ENCODE measurements at places on chromosomes 7 and 10. TPM values are rescaled to one million over a fixed set of nuclear protein-coding genes. Genes with fewer than 3 reads are reported as not detected.

The MEIG1 gene
- total RNA-seq: not detected

The LRRC4 gene
- total RNA-seq: not detected

The FRMD4A gene
- 8.8 TPM for total RNA-seq

The RNLS gene
- total RNA-seq: 29.3 TPM

The CRYGN gene
- not detected for total RNA-seq

The UCN3 gene
- total RNA-seq: not detected

The FAM221A gene
- 1.6 TPM for total RNA-seq

The CDHR3 gene
- not detected for total RNA-seq

The ADARB2 gene
- total RNA-seq: not detected

The CLDN4 gene
- not detected for total RNA-seq

The OTUD1 gene
- 3.8 TPM for total RNA-seq

The SPDYE17 gene
- total RNA-seq: not detected

The TUBAL3 gene
- not detected for total RNA-seq

The SHH gene
- not detected for total RNA-seq

The HOXA3 gene
- total RNA-seq: not detected

The LRRN3 gene
- not detected for total RNA-seq

The ANKRD22 gene
- total RNA-seq: not detected

The CARD11 gene
- total RNA-seq: not detected

The PAX4 gene
- total RNA-seq: not detected

The FBXL13 gene
- total RNA-seq: 0.25 TPM

The GBX1 gene
- total RNA-seq: not detected

The GTPBP4 gene
- total RNA-seq: 71.3 TPM

The PRKAR2B gene
- 0.44 TPM for total RNA-seq

All from MG63 (cell line).